ENCODE measurements at places on chromosomes 12 and 14. TPM values are rescaled to one million over a fixed set of nuclear protein-coding genes. Genes with fewer than 3 reads are reported as not detected.
A peak's percentile ranks its signal among the peaks of the same experiment; 100 is the strongest.

GRCh38 chr12:89882792-89883191 is 174.2 kb upstream of the ATP2B1 start:
- H3K27ac ChIP-seq = no peak overlapping the region
- no peaks in the 10 kb centered on the region for H3K4me1 ChIP-seq
- no peak for DNase-seq
- no peak overlapping the region for H3K4me3 ChIP-seq
- H3K36me3 ChIP-seq = no peaks in the 10 kb centered on the region

DNA sequence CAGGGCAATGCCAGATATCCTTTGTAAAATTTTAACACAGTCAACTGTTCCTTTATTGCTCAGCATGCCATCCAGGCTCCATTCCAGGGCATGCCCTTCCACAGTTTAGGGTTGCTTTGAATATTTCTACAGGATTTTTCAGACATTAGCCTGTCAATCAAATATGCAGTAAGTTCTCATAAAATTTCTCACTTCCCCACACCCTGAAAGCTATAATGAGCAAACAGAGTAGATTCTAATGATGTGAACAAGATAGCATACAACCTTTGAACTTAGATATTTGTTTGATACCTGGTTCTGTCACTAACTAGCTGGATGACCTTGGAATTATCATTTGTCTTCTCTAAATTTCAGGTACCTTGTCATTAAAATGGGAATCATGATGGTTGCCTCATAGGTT is 251.2 kb downstream of the SYT1 start:
- no peak overlapping the region for H3K27ac ChIP-seq
- H3K4me1 ChIP-seq = no peaks in the 10 kb centered on the region
- DNase-seq = no peak
- H3K4me3 ChIP-seq = no peak overlapping the region

GRCh38 chr12:128055567-128055966 is 211.4 kb upstream of the TMEM132C start:
- H3K27me3 ChIP-seq = no peaks in the 10 kb centered on the region
- no peak for DNase-seq
- H3K4me1 ChIP-seq = no peaks in the 10 kb centered on the region
- no peak overlapping the region for H3K27ac ChIP-seq

DNA sequence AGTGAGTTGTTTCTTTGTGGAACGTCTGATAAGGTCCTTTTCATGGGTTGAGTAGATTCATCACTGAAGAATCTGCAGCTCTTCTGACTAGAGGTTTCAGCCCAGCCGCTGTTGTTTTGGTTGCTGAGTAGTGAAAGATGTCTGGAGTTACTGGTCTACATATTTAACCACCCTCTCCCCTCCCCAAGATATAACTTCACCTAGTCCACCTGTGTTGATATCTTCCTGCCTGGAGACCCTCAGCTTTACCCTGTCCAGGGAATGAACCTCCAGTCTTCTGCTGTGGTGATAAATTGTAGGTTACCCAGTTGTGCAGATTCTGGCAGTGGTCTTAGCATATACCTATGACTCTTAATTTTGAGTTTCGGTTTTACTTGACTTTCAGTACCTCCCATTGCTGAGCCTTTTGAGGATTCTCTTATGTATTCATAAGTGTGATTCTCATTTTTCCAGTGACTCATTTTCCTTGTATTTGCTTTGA is 62.9 kb downstream of the CCDC91 start:
- peaks cover 17% of the 10 kb centered on the region for H3K4me1 ChIP-seq
- no peak overlapping the region for H3K27ac ChIP-seq
- DNase-seq = no peak
- no peaks in the 10 kb centered on the region for H3K27me3 ChIP-seq

DNA sequence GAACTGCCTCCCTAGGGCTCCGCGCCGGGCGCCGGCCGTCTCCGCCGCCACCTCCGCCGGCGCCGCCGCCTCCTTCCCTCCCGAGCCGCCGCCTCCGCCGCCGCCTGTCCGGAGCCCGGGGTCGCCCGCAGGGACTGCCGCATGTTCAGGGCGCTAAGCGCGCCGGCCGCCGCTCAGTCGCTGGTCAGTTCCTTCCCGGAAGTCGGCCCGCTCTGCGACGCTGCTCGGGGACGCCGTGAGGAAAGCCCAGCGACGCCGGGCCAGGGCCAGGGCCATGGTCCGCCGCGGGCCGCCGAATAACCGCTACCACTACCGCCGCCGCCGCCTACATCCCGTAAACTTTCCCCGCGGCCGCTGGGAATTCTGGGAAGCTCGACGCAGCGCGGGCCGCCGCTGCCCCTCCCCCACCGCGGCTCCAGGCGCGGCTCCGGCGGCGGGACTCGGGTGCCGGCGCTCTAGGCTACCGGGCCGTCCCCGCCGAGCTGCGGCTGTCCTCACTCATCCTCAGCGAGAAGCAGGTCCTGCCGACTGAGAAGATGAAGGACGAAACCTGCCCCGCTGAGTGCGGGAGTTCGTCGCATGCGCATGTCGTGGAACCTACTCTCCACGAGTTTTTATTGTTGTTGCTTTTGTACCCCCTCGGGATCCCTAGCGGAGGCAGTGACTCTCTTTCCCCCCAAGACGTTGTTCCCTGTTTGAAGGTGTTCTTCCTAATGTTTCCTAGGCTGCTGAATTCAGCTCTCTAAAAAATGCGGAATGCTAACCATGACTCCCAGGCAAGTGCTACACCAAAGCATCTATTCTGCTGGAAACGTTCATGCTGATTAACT is at the start of gene SAV1:
Gene SAV1, minus strand, starts transcription at position 311 of the 830 bp plus-strand sequence. CDS start 339 bp downstream, outside the sequence.
- peak within 1 kb of the TSS; percentile 98 for H3K27ac ChIP-seq
- DNase-seq = peak; percentile 96
- no peaks in the 10 kb centered on the region for H3K36me3 ChIP-seq
- peak within 1 kb of the TSS; percentile 94 for H3K4me3 ChIP-seq

Gene KRT2
- total RNA-seq = not detected

DNA sequence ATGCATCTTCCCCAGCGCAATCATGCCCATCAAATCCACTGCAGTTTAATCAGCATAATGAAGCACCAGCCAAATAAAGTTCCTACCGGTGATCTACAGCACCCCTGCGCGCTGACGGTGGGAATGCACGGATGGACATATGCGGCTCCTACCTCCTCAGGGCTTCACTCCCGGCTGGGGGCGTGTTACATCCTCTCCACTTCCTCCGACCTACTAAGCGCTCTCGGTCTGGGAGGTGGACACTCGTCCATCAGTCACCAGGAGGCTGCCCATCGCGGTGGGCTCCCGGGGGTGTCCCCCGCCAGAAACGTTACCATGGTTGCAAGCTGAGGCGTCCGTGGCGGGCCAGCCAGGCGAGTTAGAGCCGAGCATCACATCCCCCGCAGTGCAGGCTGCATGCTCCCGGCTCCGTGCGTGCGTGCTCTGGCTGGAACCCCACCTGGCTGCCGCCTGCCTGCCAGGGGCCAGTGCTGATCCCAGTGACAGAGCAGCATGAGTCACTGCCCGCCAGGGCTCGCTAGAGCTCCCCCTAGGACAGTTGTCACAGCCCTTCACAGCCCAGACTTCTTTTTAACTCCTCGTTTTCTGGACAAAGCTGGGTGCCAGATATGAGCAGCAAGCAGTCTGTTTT is 73.0 kb downstream of the CIT start:
- peaks cover 24% of the 10 kb centered on the region for H3K4me1 ChIP-seq
- peak overlapping the region; percentile 43 for H3K4me3 ChIP-seq
- no peak overlapping the region for H3K27ac ChIP-seq
- no peaks in the 10 kb centered on the region for H3K36me3 ChIP-seq

GRCh38 chr14:44564908-44565307 is 57.8 kb upstream of the FSCB start:
- H3K36me3 ChIP-seq = no peaks in the 10 kb centered on the region
- no peak overlapping the region for H3K27ac ChIP-seq
- H3K4me1 ChIP-seq = no peaks in the 10 kb centered on the region
- no peak overlapping the region for H3K4me3 ChIP-seq
- DNase-seq = no peak

DNA sequence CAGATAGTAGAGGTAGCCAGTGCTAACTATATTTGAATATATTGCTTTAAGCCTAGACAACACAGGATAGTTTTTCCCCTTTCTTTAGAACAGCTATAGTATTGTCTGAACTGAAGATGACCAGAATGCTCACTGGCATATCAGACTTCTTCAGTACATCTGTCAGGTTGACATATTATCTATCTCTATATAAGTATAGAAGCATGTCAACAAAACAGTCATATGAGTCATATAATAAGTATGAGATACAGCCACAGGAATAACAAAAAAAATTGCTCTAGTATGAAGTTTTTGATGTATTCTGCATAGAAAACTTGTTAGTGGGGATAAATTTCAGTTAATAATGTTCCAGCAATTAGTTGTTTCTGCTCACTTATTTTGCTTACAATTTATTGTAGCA is 767.7 kb downstream of the LRFN5 start:
- H3K27me3 ChIP-seq = no peaks in the 10 kb centered on the region
- no peaks in the 10 kb centered on the region for H3K4me1 ChIP-seq
- DNase-seq = no peak
- H3K4me3 ChIP-seq = no peak overlapping the region

Gene CMKLR1
- total RNA-seq = 14.5 TPM

Gene ELK3
- total RNA-seq = 25.3 TPM

Gene CLEC2A
- total RNA-seq = not detected

- H3K27me3 ChIP-seq = no peaks in the 10 kb centered on the region
- H3K36me3 ChIP-seq = peaks cover 16% of the 10 kb centered on the region
- H3K27ac ChIP-seq = peak overlapping the region; percentile 83
- DNase-seq = no peak
Observed at GRCh38 chr12:124490584-124491305, 76.7 kb downstream of the NCOR2 start.

DNA sequence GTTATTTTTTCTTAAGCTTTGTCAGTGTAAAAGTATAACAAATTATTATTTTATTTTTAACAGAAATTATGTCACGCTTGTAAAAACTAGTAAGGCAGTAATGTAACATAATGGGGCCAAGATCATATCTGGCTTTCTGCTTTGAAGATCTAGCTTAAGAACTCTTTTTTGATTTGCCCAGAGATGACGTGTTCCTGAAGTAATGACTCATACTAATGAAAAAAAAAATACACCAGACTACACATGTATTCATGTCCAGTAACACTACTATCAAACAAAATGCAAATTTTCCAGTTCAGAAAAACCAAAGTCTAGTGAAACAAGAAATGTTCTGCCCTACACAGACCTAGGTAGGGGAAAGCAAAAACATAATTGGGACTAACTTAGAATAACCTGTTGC is 432.2 kb upstream of the ATXN7L3B start:
- H3K4me1 ChIP-seq = no peaks in the 10 kb centered on the region
- no peak overlapping the region for H3K4me3 ChIP-seq
- no peaks in the 10 kb centered on the region for H3K27me3 ChIP-seq
- no peak for DNase-seq
- no peaks in the 10 kb centered on the region for H3K36me3 ChIP-seq
- H3K27ac ChIP-seq = no peak overlapping the region

Gene PIK3C2G
- 0.06 TPM for total RNA-seq

GRCh38 chr14:53444677-53445312 is 291.7 kb upstream of the DDHD1 start:
- H3K27ac ChIP-seq = no peak overlapping the region
- no peaks in the 10 kb centered on the region for H3K4me1 ChIP-seq

- no peak overlapping the region for H3K4me3 ChIP-seq
- H3K27me3 ChIP-seq = no peaks in the 10 kb centered on the region
- no peak for DNase-seq
- no peak overlapping the region for H3K27ac ChIP-seq
Observed at GRCh38 chr12:60853407-60853806, 1257.6 kb downstream of the SLC16A7 start.

Gene HOXC11
- total RNA-seq = not detected

- no peaks in the 10 kb centered on the region for H3K36me3 ChIP-seq
- no peaks in the 10 kb centered on the region for H3K27me3 ChIP-seq
- no peak overlapping the region for H3K4me3 ChIP-seq
- no peak overlapping the region for H3K27ac ChIP-seq
Observed at GRCh38 chr14:50947446-50947845, 3.2 kb upstream of the PYGL start.

Gene CCDC175
- total RNA-seq = not detected

GRCh38 chr12:96401076-96401871 is 1.0 kb upstream of the CDK17 start:
- no peaks in the 10 kb centered on the region for H3K36me3 ChIP-seq
- peak overlapping the region; percentile 100 for H3K27ac ChIP-seq
- H3K4me3 ChIP-seq = peak overlapping the region; percentile 97
- H3K27me3 ChIP-seq = no peaks in the 10 kb centered on the region

GRCh38 chr14:79134361-79134760 is 964.2 kb downstream of the NRXN3 start:
- no peak for DNase-seq
- no peak overlapping the region for H3K4me3 ChIP-seq
- H3K4me1 ChIP-seq = peaks cover 14% of the 10 kb centered on the region
- no peak overlapping the region for H3K27ac ChIP-seq

DNA sequence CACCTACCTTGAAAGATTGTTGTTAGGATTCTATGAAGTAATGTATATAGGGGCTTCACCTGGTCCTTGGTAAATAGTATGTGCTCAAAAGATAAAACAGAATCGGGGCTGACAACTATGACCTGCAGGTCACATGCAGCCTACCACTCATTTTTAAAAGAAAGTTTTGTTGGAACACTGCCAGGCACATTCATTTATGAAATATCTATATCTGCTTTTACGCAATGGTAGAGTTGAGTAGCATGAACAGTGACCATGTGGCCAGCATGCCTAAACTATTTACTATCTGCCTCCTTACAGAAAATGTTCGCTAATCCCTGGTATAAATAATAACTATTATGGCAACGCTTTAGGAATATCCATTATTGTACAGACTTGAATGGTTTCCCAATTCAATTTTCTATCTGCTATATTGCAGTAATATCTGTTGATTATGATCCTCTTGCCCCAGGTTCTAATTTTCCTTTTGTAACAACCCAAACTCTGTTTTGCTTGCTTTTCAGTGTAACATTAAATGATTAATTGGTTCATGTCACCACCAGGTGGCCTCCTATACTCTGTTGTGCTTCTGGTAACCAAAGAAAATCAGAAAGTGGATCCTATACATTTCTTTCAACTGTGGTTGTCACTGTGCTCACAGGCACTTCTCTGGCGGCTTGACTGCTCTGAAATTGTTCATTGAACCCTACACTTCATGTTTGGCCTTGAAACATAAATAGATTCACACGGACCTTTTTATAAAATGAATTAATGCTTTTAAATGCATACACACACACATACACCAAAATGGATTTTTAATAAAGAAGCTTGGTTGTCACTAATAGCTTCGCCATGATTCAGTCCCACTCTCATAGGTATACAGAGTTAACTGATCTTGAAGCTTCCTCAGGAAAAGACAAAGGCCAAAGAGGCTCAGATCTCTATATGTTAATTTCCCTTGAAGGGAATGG is 227.7 kb upstream of the NPAS3 start:
- H3K27ac ChIP-seq = peak overlapping the region; percentile 75
- DNase-seq = no peak
- no peaks in the 10 kb centered on the region for H3K27me3 ChIP-seq
- H3K4me3 ChIP-seq = peak overlapping the region; percentile 38
- H3K36me3 ChIP-seq = no peaks in the 10 kb centered on the region

Gene CCDC197
- total RNA-seq = not detected

All from esophagus muscularis mucosa (tissue), 4 donors.